ENCODE measurements at places on chromosomes 7 and 10. TPM values are rescaled to one million over a fixed set of nuclear protein-coding genes. Genes with fewer than 3 reads are reported as not detected.

Gene SPDYE2B
- not detected for polyA plus RNA-seq

GRCh38 chr10:34743814-34744213, 71.3 kb downstream of the PARD3 start:
- DNase-seq = no peak

- DNase-seq = peak; percentile 77
Observed at GRCh38 chr10:80356989-80357850, 639 bp downstream of the DYDC2 start.

- DNase-seq = no peak
Observed at GRCh38 chr7:67918158-67918557, 921.5 kb downstream of the TYW1 start.

DNA sequence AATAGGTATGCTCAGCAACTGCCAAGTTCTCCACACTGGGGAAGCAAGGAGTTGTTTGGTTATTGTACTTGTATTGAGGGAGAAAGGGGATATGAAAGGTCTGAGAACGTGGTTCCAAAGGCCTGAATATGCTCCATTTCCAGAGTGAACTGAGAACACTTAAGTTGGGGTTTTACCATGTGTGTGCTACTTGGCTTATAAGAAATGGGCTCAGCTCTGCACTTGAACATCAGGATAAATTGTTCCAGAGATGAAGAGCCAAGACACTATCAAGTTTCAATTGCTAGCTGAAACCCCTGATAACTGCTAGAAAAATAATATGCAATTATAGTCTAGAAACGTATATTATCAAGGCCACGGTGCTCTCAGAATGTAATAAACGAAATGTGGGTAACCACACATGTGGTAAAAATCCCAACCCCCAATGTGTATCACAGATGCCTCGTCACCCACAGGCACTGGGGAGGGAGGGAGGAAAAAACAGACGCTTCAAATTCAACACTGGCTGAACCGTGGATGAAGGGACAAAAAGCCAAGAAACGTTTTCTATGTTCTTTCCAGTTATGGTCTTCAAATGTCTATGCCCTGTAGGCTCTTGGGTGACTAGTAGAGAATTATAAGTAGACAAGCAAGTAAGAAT, 16.3 kb downstream of the ELMO1 start:
- DNase-seq = no peak
